ENCODE measurements at places on chromosomes 5 and 9.

DNA sequence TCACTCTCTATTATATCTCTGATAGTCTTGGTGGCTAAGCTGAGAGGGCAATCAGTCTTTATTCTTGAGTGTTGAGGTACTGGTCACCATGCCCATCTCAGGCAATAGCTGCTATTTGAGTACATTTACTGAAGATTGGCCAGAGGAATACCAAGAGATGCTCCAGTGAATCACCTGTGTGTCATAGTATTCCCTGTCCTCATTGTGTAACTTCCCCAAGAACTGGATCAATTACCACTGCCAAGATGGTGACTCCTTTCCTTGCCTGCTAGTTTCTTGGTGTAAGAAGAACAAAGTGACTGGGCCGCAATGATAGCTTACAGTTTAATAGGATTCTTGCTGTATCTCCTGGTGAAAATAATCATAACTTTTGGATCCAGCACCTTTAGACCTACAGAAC is 418.7 kb upstream of the KIF2A start:
- DNase-seq, result no peak

DNA sequence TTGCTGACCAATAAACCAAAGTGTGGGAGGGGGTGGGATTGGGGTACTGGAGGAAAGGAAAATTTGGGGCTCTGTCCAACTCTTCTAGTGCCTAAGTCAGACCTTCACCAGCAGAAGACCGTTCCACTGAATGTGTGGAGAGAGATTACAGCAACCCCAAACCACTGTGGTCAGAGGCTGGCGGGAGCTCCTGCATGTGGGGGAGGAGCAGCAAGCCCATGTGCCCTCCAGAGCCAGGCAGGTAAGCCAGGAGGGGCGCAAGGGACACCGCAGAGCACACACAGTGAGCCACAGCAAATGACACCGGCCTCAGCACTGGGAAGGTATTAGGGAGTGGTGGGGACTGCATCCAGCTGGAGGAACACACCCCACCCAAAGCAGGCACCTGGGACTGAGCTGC is 62.9 kb downstream of the SMIM23 start:
- DNase-seq, result no peak

- no peak for DNase-seq
Observed at GRCh38 chr9:27189426-27189825, 80.4 kb downstream of the TEK start.

DNA sequence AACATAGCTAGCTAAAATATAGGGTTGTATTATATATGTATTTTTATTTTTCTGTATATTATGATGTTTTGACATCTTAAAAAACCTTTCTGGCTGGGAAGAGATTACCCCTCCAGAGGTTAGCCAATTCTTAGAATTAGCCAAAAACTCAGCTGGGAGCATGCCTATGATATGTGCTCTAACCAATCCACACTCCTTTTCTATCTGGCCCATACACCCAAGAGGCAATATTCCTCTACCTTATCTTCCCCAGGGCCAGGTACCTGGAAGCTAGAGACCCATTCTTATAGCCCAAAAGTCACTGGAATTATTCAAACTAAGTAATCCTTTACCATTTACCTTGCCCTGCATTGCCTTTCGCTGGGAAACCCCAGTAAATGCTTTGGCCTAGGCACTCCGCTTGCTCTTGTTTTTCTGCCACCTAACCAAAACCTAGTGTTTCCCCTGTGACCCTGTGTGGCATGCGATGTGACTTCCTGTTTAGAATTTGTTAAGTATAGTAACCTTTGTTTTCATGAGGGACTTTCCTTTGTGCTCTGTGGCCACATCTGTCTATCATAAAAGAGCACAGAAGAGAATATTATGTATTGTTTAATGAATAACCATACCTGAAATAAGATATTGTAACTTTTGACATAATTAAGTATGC is 37.4 kb downstream of the CSNK1G3 start:
- no peak for DNase-seq

DNA sequence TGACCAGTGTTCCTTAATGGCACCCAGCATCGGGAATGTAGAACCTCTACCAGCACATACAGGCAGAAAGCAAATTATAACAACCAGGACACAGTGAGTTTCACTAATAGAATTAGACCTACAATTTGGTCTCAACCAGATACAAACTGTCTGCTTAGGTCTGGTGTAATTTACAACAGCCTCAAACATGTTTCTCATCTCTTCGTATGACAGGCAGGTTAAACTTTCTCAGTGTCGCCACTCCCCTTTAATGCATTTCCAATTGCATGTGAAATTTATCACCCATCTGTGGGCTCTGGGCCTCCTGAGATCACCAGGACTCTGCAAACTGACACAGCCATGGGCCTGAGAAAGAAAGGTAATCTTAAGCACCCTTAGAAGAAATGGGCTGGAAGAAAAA is 218.7 kb downstream of the DCP2 start:
- no peak for DNase-seq

Data from choroid plexus epithelial cell (primary cell).